NCI-H2227 treated with DMSO at 0.1 percent for 48 hours (cell line): ENCODE measurements at places on chromosomes 6 and 20.

DNA sequence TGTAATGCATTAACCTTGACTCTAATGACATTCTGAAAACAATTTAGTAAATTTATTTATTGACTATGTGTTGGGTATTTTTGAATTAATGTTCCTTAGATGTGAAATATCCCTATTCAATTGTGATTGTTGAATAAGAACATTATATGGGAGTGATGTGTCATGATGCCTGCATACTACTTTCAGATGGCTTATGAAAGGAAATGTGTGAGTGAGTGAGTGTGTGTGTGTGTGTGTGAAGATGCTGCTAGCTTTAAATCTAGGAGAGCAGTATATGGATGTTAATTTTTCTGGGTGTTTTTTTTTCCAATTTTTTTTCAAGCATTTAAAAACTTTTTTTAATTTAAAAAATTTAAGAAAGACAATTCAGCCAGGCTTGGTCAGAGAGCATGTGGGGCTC lies 32.5 kb upstream of the NT5E start:
- no peak for DNase-seq

GRCh38 chr6:123215211-123215610 lies 219.2 kb downstream of the CLVS2 start:
- no peak for DNase-seq

- no peak for DNase-seq
Measured at GRCh38 chr20:52251827-52252226, 60.2 kb upstream of the ZFP64 start.

DNA sequence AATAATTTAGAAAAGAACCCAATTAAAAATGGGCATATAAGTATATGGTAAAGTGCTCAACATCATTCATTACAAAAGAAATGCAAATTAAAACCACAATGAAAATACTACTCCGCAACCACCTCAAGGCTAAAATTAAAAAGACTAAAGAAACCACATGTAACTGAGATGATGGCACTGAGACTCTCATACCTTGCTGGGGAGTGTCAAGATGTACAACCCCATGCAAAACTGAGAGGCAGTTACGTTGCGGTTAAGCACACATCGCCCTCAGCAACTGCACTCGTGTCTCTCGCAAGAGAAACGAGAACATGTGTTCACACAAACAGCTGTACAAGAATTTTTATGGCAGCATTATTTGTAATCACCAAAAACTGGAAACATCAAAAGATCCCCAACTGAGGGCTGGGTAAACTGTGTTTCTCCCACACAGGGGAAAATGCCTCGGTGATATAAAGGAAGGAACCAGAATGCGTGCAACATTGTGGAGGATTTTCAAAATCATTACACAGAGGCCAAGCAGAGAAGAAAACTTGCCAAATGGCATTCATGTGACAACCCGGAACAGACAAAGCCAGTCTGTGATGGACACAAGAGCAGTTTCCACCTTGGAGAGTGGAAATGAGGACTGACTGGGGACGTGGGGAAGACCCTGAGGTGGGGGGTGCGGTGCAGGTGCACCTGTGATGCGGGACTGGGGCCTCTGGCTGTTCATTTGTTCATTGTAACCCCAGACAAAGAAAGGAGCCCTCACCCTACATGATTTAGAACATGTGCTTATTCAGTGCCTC lies 144.9 kb downstream of the WDR27 start:
- DNase-seq, result no peak

DNA sequence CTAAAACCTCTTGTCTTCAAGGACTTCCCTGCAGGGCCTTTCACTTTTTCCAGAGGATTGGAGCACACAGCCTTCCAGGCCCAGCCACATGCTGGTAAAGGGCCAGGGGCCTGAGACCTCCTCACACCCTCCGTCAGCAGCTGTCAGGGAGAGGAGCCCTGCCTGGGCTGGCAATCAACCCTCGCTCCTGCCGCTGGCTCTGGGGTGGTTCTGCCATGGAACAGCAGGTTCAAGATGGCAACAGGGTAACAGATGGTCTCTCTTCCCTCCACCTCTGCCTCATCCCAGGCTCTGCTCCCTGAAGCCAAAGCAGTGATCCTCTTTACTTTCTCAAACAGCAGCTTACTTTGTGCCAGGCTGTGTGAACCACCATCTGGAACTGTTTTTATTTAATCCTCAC lies 23.8 kb downstream of the PCNA start:
- no peak for DNase-seq

DNA sequence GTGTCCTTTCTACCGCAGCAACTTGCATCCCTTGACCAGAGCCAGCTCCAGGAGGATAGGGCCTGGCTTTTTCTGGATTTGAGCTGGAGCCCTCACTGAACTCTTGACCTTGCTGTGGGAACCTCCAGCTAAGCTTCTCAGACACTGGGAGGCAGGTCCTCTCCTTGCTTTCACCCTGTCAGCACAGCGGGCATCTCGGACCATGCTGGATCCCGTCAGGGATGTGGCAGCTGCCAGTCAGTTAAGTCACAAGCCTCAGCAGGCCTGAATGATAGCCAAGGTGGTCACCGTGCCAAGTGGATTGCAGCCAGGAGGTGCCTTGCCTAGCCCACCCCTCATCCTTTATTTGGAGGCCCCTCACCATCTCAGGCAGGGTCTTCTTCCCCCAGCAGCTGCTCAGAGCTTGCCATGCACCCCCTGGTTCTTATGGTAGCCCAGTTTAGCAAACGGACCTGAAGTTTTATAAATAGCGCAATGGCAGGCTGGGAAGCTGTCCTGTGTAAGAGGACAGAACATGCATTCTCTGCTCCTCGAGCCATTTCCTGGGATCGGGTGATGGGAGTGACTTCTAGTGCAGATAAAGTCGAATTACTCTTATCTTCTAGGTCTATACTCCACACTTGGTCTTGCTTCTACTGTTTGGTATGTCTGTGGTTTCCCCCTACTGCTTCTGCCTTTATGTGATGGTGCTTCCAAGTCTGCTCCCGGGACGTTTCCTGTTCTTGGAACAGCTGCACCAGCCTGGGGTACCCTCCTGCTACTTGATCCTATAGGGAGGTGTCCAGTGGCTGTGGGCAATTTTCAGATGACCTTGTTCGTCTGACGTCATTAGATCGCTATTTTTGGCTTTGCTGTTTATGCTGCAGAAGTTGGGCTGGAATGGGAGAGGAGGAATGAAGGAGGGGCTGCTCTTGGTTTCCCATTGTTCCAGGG lies 7.1 kb upstream of the MYLK2 start:
- DNase-seq, result peak; percentile 23

GRCh38 chr6:56848105-56848504 lies 106.8 kb upstream of the BEND6 start:
- no peak for DNase-seq

DNA sequence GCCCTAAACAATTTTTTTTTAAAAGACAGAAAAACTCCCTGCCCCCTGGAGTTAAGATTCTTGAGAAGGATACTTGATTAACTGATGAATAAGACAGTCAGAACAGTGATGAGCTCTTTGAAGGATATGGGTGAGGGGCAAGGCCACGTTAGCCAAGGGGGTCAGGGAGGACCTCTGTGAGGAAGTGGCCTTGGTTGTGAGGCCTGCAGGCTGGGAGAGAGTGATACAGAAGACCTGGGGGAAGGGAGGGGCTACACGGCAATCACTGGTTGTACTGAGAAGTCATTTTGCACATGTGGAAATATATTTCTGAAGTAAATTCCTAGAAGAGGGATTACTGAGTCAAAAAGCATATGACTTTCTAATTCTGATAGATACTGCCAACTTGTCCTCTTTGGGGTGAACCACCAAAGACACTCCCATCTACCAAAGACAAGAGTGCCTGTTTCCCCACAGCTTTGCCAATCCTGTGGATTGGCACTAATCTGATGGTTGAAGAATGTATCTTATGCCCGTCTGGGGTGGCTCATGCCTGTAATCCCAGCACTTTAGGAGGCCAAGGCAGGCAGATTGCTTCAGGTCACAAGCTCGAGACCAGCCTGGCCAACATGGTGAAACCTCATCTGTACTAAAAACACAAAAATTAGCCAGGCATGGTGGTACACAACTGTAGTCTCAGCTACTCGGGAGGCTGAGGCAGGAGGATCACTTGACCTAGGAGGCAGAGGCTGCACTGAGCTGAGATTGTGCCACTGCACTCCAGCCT lies 22.3 kb upstream of the BCAS4 start:
- DNase-seq, result no peak

DNA sequence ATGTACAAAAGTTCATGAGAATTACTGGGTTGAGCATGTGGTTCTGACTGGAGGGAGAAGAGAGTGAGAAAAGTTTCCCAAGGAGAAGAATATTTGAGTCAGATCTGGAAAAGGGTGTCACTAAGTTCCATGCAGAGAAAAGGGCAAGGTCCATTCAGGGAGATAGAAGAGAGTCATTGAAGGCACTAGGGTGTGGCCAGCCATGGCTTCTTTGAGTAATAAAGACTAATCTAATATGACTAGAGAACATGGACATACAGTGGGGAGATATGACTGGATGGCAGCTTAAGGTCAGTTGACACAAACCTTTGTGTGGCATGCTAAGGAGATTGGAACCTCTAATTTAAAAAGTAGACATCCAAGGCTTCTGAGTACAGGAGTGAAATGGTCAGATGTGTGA lies 10.7 kb upstream of the SLC17A4 start:
- no peak for DNase-seq

GRCh38 chr6:108760126-108761050 lies 87.8 kb upstream of the ARMC2 start:
- peak; percentile 5 for DNase-seq
